ENCODE measurements at places on chromosomes 3 and 15. TPM values are rescaled to one million over a fixed set of nuclear protein-coding genes. Genes with fewer than 3 reads are reported as not detected.

- H3K36me3 ChIP-seq = no peaks in the 10 kb centered on the region
- H3K4me3 ChIP-seq = no peak overlapping the region
- peaks cover 30% of the 10 kb centered on the region for H3K4me1 ChIP-seq
- H3K27ac ChIP-seq = no peak overlapping the region
- H3K27me3 ChIP-seq = no peaks in the 10 kb centered on the region
These were observed 1.7 kb downstream of the SPATA12 start for GRCh38 chr3:57062101-57062631.

GRCh38 chr3:151660885-151661284, 72.8 kb upstream of the AADACL2 start:
- no peak overlapping the region for H3K4me3 ChIP-seq
- H3K27ac ChIP-seq = no peak overlapping the region
- no peaks in the 10 kb centered on the region for H3K4me1 ChIP-seq
- H3K27me3 ChIP-seq = no peaks in the 10 kb centered on the region
- no peak for DNase-seq

CCR2 gene
- total RNA-seq = 1.6 TPM

GRCh38 chr15:25501828-25502446, 63.1 kb upstream of the UBE3A start:
- H3K27ac ChIP-seq = no peak overlapping the region
- no peak overlapping the region for H3K4me3 ChIP-seq
- H3K4me1 ChIP-seq = peaks cover 10% of the 10 kb centered on the region

TRIM42 gene
- total RNA-seq = 0.13 TPM

- H3K4me1 ChIP-seq = no peaks in the 10 kb centered on the region
- no peaks in the 10 kb centered on the region for H3K36me3 ChIP-seq
- no peaks in the 10 kb centered on the region for H3K27me3 ChIP-seq
- H3K4me3 ChIP-seq = no peak overlapping the region
- H3K27ac ChIP-seq = no peak overlapping the region
These were observed 51.5 kb upstream of the CFAP20DC start for GRCh38 chr3:59101231-59101736.

GRCh38 chr3:133037436-133037835, 755 bp upstream of the TMEM108 start:
- peak; percentile 94 for DNase-seq
- peaks cover 15% of the 10 kb centered on the region for H3K4me1 ChIP-seq
- no peak overlapping the region for H3K4me3 ChIP-seq
- no peak overlapping the region for H3K27ac ChIP-seq

GNB4 gene
- total RNA-seq = 18.3 TPM

- H3K27me3 ChIP-seq = no peaks in the 10 kb centered on the region
- H3K27ac ChIP-seq = no peak overlapping the region
- peak overlapping the region; percentile 7 for H3K4me3 ChIP-seq
- H3K36me3 ChIP-seq = no peaks in the 10 kb centered on the region
- H3K4me1 ChIP-seq = peaks cover 4% of the 10 kb centered on the region
These were observed 26.4 kb downstream of the TYRO3 start for GRCh38 chr15:41585127-41586047.

Data from thyroid gland (tissue), 4 donors.